ENCODE measurements at places on chromosomes 3 and 15. TPM values are rescaled to one million over a fixed set of nuclear protein-coding genes. Genes with fewer than 3 reads are reported as not detected.
A peak's percentile ranks its signal among the peaks of the same experiment; 100 is the strongest.

GRCh38 chr3:146972726-146973125 lies 367.6 kb upstream of the PLSCR5 start:
- no peaks in the 10 kb centered on the region for H3K36me3 ChIP-seq
- H3K4me3 ChIP-seq = no peak overlapping the region
- DNase-seq = no peak

The DBR1 gene
- total RNA-seq = 27.3 TPM

The KLF15 gene
- total RNA-seq = 0.19 TPM

The PLSCR2 gene
- total RNA-seq = not detected

The UCN2 gene
- not detected for total RNA-seq

The LYZL4 gene
- total RNA-seq = not detected

The BLM gene
- 64.1 TPM for total RNA-seq

The ITIH4 gene
- 3.6 TPM for total RNA-seq

The INAFM2 gene
- 22.8 TPM for total RNA-seq

- H3K36me3 ChIP-seq = peaks cover 50% of the 10 kb centered on the region
- H3K4me3 ChIP-seq = no peak overlapping the region
- no peaks in the 10 kb centered on the region for H3K27me3 ChIP-seq
These were observed 13.1 kb downstream of the PPP4R2 start for GRCh38 chr3:73009750-73010149.

GRCh38 chr3:132154619-132155018 lies 119.8 kb upstream of the CPNE4 start:
- H3K4me1 ChIP-seq = no peaks in the 10 kb centered on the region
- H3K27ac ChIP-seq = no peak overlapping the region
- DNase-seq = no peak
- no peaks in the 10 kb centered on the region for H3K27me3 ChIP-seq
- H3K4me3 ChIP-seq = no peak overlapping the region
- H3K36me3 ChIP-seq = no peaks in the 10 kb centered on the region

The PBRM1 gene
- 65.7 TPM for total RNA-seq

DNA sequence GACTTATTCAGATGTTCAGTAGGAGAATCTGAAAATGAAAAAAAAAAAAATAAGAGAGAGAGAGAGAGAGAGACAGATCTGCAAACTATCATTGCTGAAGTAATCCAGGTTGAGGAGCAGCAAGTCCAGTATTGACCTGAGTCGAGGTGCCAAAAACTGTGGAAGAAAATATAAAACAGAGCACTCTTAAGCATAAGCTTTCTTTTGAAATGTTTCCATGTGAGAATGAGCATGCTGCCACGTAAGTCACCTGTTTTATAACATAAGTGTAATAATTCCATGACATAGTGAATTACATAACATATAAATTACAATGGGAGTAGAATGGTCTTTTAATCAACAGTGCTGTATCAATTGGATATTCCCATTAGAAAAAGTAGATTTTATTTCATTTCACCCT lies 218.2 kb downstream of the BCHE start:
- DNase-seq = no peak
- H3K36me3 ChIP-seq = no peaks in the 10 kb centered on the region
- no peaks in the 10 kb centered on the region for H3K27me3 ChIP-seq
- no peaks in the 10 kb centered on the region for H3K4me1 ChIP-seq

The PLEKHO2 gene
- total RNA-seq = 16.9 TPM

GRCh38 chr15:79282371-79283251 lies at the start of gene ANKRD34C:
TSS of gene ANKRD34C (plus strand) at chr15:79282722. CDS start at chr15:79293285, 10,563 bp downstream.
- H3K27me3 ChIP-seq = peaks cover 53% of the 10 kb centered on the region
- no peak within 1 kb of the TSS for H3K4me3 ChIP-seq
- peaks cover 3% of the 10 kb centered on the region for H3K36me3 ChIP-seq
- peaks cover 2% of the 10 kb centered on the region for H3K4me1 ChIP-seq
- no peak for DNase-seq

The RASGRP1 gene
- 94.7 TPM for total RNA-seq

The CCDC50 gene
- total RNA-seq = 34.1 TPM

The RBM6 gene
- 95.3 TPM for total RNA-seq

The TRIM59 gene
- 31.8 TPM for total RNA-seq

- no peaks in the 10 kb centered on the region for H3K36me3 ChIP-seq
- H3K4me1 ChIP-seq = no peaks in the 10 kb centered on the region
These were observed 113.4 kb downstream of the RORA start for GRCh38 chr15:61115679-61116078.

DNA sequence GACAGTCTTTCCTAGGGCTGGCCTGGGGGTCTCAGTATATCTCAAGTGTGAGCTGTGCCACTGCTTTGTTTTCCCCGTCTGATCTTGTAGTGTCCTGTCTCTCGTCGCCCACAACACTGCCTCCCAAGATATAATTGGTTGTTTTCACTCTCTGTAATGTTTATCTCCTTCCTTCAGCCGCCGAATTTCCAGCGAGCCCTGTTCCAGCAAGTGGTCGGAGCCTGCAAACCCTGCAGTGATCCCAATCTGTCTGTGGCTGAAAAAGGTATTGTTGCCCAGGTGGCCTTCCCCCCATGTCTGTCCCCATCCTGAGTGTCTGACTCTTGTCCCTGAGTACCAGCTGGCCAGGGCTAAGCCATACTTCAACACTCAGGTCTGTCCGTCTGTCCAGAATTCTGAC lies 9.5 kb upstream of the MANF start:
- H3K4me3 ChIP-seq = no peak overlapping the region
- DNase-seq = no peak
- H3K27me3 ChIP-seq = no peaks in the 10 kb centered on the region
- peaks cover 2% of the 10 kb centered on the region for H3K4me1 ChIP-seq
- H3K27ac ChIP-seq = no peak overlapping the region

DNA sequence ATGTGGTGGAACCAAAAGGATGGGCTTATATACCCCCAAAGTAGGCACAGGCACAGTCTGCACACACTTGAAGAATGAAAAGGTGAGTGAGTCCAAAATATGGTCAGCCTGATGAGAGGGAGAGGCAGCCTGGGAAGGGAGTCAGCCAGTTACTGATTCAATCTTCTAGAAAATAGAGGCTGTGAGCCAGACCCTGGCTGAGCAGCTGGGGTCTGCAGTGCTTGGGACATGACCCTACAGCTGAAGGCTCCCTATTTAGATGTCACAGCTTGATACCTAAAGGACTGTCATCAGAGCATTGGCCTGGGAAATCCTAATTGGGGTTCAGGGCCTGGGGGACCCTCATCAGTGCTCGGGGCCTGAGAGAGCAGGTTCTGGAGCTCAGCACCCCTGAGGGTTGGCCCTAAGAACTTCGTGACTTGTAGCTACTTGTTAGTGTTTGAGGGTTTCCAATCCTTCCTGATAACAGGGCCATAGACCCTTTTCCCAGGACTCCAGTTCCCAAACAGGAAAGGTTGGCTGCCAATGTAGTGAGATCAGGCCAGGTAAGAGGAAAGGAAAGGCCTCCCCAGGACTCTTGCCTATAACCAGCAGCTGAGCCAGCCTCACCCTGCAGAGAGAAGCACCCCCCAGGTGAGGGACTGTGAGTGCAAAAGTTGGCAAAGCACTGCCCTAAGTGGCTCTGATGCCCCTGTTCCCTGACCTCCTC lies 54.7 kb upstream of the SLCO2A1 start:
- DNase-seq = no peak
- no peaks in the 10 kb centered on the region for H3K4me1 ChIP-seq
- no peak overlapping the region for H3K27ac ChIP-seq
- H3K4me3 ChIP-seq = no peak overlapping the region
- no peaks in the 10 kb centered on the region for H3K36me3 ChIP-seq
- no peaks in the 10 kb centered on the region for H3K27me3 ChIP-seq

GRCh38 chr3:34157491-34157890 lies 359.1 kb downstream of the PDCD6IP start:
- no peaks in the 10 kb centered on the region for H3K4me1 ChIP-seq
- no peaks in the 10 kb centered on the region for H3K36me3 ChIP-seq

DNA sequence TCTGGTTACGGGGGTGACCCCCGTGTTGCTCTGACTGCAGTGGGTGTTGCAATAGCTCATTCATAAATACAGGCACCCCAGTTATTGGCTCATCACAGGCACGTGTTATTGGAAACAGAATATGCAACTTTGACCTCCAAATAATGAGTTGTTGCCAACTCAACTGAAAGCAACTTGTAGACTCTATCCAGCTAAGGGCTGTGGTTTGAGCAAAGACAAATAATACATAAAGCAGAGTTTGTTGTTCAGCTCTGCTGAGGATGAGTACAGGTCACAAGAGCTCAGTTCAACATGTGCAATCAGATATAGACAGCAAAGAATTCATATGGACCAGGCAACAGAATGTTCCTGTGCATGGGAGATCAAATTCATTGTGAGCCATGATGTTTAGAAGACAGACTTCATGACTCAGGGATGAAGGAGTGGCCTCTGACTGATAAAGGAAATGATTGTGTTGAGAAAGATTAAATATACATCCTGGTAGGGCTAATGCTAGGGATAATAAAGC lies 87.6 kb upstream of the LRIG1 start:
- H3K36me3 ChIP-seq = no peaks in the 10 kb centered on the region
- no peak overlapping the region for H3K4me3 ChIP-seq
- no peak overlapping the region for H3K27ac ChIP-seq
- H3K4me1 ChIP-seq = no peaks in the 10 kb centered on the region
- DNase-seq = no peak

- H3K27me3 ChIP-seq = peaks cover 18% of the 10 kb centered on the region
- DNase-seq = no peak
- no peak overlapping the region for H3K27ac ChIP-seq
- H3K4me1 ChIP-seq = peaks cover 6% of the 10 kb centered on the region
These were observed 67.8 kb upstream of the ITGA11 start for GRCh38 chr15:68499620-68500312.

DNA sequence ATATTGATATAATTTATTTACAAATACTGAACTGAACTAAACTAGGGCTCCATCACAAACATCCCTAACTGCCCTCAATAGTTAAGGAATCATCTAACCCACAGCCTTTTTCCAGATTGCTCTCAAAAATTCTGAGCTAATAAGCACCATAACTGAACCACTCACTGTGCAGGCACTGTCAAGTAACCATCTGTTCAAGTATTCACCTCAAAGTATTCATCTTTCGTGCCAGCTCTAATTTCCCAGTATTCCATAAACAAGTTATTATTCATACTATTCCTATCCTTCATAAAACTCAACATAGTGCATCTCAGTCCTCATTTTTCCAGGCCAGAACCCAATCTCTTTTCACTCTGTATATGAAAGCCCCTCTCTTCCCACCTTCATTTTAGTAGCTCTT lies 41.1 kb downstream of the THBS1 start:
- H3K27me3 ChIP-seq = peaks cover 2% of the 10 kb centered on the region
- H3K27ac ChIP-seq = no peak overlapping the region
- H3K4me1 ChIP-seq = peaks cover 48% of the 10 kb centered on the region
- H3K4me3 ChIP-seq = no peak overlapping the region

- no peaks in the 10 kb centered on the region for H3K4me1 ChIP-seq
- no peak overlapping the region for H3K27ac ChIP-seq
- no peak overlapping the region for H3K4me3 ChIP-seq
- peak; percentile 6 for DNase-seq
These were observed 79.5 kb upstream of the PEX5L start for GRCh38 chr3:180116203-180116602.

DNA sequence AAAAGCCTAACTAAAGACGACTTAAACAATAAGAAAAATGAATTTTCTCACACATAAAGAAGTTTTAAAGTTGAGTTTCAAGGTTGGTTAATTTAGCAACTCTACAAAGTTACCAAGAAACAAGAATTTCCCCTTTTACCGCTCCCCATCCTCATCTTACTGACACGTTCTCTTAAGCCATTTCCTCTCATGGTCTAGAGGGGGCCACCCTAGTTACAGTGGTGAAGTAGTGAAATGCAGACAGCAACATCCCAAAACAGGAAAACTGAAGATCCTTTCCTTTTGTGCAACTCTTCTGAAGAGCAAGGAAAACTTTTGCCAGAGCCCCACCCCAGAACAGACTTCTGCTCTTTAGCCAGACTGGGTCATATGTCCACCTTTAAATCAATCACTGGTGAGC lies 17.3 kb upstream of the SOX14 start:
- H3K36me3 ChIP-seq = no peaks in the 10 kb centered on the region
- DNase-seq = no peak
- no peak overlapping the region for H3K27ac ChIP-seq
- no peak overlapping the region for H3K4me3 ChIP-seq
- H3K4me1 ChIP-seq = no peaks in the 10 kb centered on the region

DNA sequence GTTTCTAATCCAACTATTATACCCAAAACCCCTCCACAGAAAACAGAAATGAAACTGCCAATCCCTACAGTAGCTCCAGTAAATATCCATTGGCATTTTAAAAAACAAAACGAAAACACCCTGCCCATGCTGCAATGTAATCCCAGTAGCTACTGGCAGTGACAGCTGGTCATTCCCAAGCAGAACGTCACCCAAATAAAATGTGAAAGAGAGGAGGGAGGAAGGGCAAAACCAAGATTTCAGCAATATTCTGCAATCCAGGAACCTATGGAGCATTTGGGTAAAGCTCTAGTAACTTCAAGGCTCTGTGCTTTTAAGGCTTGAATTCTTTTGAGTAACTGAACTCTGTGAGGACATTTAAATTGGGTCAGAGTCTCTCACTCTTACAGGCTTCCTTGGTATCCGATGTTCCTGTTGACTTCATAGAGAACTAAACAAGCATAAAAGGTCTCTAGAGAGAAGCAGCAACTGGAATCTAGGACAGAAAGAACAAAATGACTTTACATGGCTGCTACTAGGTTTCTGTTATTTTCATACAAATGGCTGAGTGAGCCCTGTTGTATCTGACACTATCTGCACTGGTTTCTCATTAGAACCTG lies 136.2 kb downstream of the TNIK start:
- peaks cover 21% of the 10 kb centered on the region for H3K4me1 ChIP-seq
- no peak for DNase-seq
- no peak overlapping the region for H3K27ac ChIP-seq
- H3K4me3 ChIP-seq = no peak overlapping the region
- no peaks in the 10 kb centered on the region for H3K27me3 ChIP-seq
- H3K36me3 ChIP-seq = peaks cover 9% of the 10 kb centered on the region

DNA sequence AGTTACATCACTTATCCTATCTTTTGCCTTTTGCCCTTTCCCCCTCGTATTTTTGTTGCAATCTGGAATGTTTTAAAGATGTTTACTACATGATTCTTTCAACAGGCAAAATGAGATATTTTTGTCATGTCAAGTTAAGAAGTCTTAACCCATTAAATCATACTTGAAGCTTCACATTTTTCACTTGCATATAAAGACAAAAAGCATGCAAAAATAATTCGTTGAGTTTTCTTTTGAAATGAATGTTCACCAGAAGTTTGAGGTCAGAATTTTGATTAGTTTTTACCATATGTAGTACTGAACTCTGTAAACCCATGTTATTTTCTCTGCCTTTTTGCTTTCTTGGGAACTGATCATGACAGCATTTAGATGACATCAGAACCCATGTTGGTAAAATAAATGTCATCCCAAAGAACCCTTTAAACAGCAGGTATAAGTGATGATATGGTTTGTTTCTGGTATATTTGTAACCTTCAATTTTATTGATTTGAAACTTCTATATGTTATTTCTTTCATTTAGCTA lies 188.5 kb downstream of the GHSR start:
- no peak overlapping the region for H3K4me3 ChIP-seq
- H3K27me3 ChIP-seq = no peaks in the 10 kb centered on the region
- H3K27ac ChIP-seq = no peak overlapping the region

- H3K27me3 ChIP-seq = no peaks in the 10 kb centered on the region
- H3K4me3 ChIP-seq = peak overlapping the region; percentile 72
- H3K36me3 ChIP-seq = peaks cover 44% of the 10 kb centered on the region
- peak overlapping the region; percentile 89 for H3K27ac ChIP-seq
- peak; percentile 89 for DNase-seq
These were observed 23.2 kb upstream of the TATDN2 start for GRCh38 chr3:10224794-10225665.

GRCh38 chr3:37762698-37763097 lies 99.0 kb upstream of the CTDSPL start:
- H3K36me3 ChIP-seq = no peaks in the 10 kb centered on the region
- DNase-seq = no peak
- H3K4me3 ChIP-seq = no peak overlapping the region
- peaks cover 14% of the 10 kb centered on the region for H3K27me3 ChIP-seq
- H3K4me1 ChIP-seq = no peaks in the 10 kb centered on the region
